Hepatic stellate cell (primary cell): ENCODE measurements at places on chromosomes 6 and 20.

DNA sequence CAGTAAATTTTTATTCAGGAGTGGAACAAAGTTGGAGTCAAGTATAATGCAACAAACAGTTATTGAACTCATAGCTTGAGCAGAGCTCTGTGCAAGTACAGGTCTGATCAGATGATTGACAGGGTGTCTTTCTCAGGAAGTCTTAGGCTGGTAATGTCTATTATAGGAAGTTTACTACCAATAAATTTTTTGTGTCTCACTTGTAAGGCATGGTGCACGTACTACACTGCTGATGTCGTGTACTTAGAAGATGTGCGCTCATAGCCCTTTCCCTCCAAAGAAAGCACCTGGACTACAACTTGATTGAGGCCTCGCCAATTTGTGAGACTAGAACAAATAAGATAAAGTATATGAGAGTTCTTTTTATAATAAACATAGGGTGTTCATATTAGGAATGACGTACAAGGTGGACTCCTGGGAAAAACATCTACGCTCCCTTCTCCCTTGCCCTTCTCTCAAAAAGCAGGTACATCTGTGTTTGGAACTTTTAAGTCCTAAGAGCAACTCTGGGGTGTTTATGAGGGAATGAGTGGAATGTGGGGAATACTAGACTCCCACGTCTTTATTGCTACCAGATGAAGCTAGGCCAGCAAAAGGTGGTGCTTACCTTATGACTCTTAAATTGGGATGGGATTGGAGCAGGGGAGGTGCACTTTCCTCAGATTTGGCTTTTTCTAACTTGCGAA is 1.5 kb downstream of the NDUFAF5 start:
- no peak for DNase-seq

GRCh38 chr20:46333161-46333991 is 25.1 kb upstream of the CDH22 start:
- DNase-seq: no peak

- no peak for DNase-seq
These were observed 108.5 kb upstream of the NHSL1 start for GRCh38 chr6:138607478-138608433.

DNA sequence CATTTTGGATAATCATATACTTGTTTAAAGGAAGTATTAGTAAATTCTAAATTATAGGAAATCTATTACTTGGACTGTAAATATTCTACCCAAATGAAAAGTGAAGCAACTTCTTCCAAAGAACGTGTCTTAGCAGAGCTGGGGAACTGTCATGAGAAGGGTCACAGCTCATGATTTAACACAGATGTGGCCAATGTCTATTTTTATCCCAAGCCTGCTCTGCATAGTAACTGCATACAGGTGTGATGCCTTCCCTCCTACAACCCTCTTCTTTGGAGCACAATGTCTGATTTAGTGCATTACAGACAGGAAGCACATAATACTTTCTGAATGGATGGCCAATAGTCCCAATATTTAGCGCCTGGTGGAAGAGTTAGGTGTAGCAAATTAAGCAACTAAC is 138.7 kb upstream of the THEMIS start:
- DNase-seq: no peak

GRCh38 chr6:87289571-87289970 is 32.8 kb upstream of the SMIM8 start:
- no peak for DNase-seq

- DNase-seq: no peak
These were observed 136.7 kb upstream of the EXOC2 start for GRCh38 chr6:829656-830055.
